ENCODE measurements at places on chromosomes 7 and 10.
A peak's percentile ranks its signal among the peaks of the same experiment; 100 is the strongest.

DNA sequence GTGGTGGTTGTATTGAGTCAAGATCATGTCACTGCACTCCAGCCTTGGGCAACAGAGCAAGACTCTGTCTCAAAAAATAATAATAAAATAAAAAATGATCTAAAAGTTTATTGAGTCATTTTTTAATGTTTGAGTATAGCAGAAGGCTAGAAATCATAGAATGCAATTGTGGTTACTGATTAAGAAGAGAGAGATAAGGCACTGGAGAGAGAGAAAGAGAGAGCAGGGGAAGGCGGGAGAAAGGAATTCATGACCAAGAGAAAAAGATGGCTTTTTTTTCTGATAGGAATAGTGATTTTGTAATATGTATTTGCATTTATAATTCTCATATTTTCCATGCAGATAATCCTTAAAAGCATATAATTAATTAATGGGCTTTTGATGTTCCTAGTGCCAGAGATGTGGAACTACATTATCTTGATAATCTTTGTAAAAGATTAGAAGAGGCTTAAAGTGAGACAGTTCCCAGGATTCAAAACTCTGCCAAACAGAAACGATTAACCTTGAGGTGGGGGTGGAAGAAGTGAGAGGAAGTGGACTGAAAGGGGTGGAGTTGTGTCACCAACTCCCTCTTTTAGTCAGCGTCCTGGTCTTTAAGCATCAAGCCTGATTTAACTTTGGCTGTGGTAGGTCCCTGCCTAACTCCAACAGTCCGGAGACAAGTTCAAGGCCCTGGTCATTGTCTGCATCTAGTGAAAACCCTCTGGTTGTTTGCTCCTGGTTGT is 76.2 kb downstream of the CHN2 start:
- peak; percentile 61 for DNase-seq

DNA sequence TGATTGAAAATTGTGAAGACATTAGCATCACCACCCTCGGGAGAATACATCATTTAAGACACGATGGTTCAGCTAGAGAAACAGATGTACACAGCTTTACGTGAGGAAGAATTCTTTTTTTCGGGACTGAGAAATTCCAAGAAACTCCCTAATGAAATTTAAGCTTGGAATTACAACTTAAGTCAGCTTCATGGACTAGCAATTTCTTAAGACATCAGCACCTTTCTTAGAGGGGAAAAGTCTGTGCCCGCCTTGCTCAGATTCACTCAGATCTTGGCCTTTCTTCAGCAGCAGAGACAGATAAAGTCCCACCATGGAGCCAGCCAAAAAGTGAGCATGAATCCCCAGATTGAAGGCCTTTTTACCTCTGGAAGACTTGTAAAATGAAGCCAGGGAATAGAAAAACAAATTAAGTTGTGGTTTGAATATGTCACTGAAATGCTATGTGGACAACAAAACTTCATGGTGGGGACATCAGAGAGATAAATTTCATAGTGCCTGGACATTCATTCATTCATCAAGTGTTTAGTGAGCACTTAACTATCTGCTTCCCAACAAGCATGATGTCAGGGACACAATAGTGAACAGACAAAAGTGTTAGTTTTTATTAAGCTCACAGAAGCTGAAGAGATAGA is 32.1 kb downstream of the PRKG1 start:
- no peak for DNase-seq

GRCh38 chr7:3560495-3560894 is 259.4 kb downstream of the SDK1 start:
- no peak for DNase-seq

- peak; percentile 29 for DNase-seq
These were observed 28.8 kb downstream of the ABI1 start for GRCh38 chr10:26831936-26832335.

DNA sequence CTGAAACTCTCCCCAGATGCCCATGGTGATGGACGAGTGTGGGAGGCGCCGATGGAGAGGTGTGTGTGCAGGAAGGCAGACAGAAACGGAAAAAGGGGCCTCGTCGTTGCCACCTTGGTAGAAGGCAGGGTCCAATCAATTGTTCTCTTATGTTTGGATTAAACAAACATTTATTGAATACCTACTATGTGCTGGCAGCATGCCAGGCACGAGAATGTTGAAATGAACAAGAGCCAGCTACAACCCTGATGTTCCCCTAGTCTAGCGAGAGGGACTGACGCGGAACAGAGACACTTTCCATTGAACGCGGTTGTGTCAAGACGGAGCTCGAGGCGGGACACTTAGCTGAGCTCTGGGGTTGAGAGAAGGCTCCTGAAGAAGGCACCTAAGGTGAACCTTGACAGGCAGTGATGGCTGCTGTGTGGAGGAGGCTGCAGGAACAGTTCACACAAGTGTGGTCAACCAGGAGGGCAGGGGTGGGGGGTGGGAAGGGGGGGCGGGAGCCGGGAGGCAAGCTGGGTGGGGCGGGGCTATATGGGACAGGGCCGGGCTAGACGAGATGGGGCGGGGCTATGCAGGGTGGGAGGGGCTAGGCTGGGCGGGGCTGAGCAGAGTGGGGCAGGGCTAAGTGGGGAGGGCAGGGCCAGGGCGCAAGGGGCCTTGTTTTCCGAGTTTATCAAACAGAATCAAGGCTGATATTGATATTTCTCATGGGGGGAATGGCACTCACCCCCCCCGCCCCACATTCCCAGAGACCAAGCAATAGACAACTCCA is 181.0 kb downstream of the GATA3 start:
- no peak for DNase-seq

GRCh38 chr7:26696161-26696560 is 168.2 kb downstream of the SKAP2 start:
- DNase-seq, result no peak

- DNase-seq, result no peak
These were observed 858 bp downstream of the COPS6 start for GRCh38 chr7:100089458-100090196.

- DNase-seq, result no peak
These were observed 100.0 kb upstream of the PRR15 start for GRCh38 chr7:29463504-29464158.

- DNase-seq, result no peak
These were observed 33.7 kb downstream of the PRKAG2 start for GRCh38 chr7:151843181-151843580.
